Neural progenitor cell (in vitro differentiated cells): ENCODE measurements at places on chromosomes 12 and 14. TPM values are rescaled to one million over a fixed set of nuclear protein-coding genes. Genes with fewer than 3 reads are reported as not detected.

- no peak for DNase-seq
Observed at GRCh38 chr12:15697201-15697600, 92.0 kb downstream of the EPS8 start.

GRCh38 chr14:31025367-31026076, at the start of gene AP4S1:
AP4S1 (plus strand) TSS chr14:31025649; CDS start chr14:31066197, 40,548 bp downstream.
- peak; percentile 69 for DNase-seq

DNA sequence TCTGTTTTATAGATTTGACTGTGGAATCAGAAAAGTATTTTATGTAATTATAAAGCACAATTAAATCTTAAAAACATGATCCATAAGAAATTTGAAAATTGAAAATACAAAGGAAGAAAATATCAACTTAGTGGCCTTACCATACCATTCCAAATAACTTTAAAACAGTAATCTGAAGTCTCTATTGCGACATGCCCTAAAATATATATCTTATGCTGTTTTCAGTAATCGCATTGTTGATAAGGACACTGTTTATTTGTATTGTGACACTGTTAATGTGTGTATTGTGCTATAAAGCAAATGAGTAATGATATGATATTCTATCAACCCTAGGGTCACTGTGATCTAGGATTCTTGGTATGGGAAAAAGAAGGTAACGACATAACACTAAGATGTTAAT, 7.0 kb downstream of the KLHL28 start:
- no peak for DNase-seq

- peak; percentile 75 for DNase-seq
Observed at GRCh38 chr14:32331206-32331605, 2.1 kb downstream of the AKAP6 start.

- DNase-seq, result peak; percentile 45
Observed at GRCh38 chr14:56120091-56120691, 2.0 kb downstream of the PELI2 start.

Gene AKAP6
- 3.7 and 7.3 TPM in 2 replicates for total RNA-seq

Gene FAIM2
- 0.39 and 1.2 TPM in 2 replicates for total RNA-seq

Gene ATG2B
- 11.9 and 12.3 TPM in 2 replicates for total RNA-seq

Gene CLEC4D
- 0.19 TPM in 2 replicates for total RNA-seq

DNA sequence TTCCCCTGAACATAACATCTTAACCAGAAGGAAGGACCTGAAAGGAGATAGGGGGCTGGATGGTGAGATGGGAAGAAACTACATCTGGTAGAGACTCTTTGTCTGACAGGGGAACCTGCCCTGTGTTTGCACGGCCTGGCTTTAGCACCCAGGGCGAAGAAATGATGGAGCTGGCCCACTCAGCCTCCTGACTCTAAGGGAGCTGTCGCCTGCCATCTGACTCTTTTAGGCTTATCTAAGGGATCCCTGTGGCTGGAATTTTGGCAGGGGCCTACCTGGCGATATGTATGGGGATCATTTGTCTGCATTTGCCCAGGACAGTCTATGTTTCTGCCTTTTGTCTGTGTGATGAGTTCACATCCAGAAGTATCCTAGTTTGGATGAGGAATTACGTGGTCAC, 15.6 kb upstream of the CACNA2D4 start:
- DNase-seq, result no peak

Gene PXMP2
- 18.5 and 18.6 TPM in 2 replicates for total RNA-seq

Gene NDRG2
- total RNA-seq, result 1.3 and 2.0 TPM in 2 replicates

GRCh38 chr12:5099136-5099535, 55.5 kb downstream of the KCNA5 start:
- DNase-seq, result no peak

DNA sequence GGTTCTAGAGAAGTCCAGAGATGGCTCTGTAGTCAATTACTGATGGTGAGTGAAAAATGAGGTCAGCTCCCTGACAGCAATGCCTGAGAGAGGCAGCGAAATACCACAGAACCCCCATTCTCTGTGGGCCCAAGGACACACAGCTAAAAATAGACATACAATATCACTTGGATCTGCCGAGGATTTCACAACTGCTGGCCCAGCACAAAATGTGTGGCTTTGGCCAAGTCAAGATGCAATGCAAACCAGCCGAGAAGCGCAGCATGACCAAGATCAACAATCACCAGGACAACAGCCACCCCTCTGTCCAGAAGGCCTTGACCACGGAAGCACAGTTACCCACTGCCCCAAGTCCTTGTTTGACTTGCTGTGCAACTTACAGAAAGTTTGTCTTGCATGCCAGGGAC, 52.2 kb downstream of the CKAP4 start:
- no peak for DNase-seq

DNA sequence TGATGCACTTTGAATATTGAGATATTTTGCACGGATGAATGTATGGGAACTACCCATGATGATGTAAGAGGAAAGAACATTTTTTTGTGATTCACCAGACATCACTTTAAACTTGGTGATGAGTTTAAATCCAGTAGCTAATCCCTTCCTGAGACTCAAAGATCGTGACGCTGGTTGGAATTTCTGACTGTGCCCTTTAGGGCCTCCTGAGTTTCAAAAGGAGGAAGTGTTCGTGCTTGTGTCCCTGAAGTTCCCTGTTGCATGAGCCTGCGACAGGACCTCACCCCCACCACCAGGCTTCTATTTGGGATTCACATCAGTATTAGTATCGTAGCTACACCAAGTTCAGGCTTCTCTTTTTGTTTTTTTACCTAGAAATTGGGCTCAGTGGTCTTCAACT, 18.6 kb upstream of the RIN3 start:
- DNase-seq, result peak; percentile 11

Gene TMEM132D
- 1.0 and 1.1 TPM in 2 replicates for total RNA-seq

Gene NYNRIN
- total RNA-seq, result 15.5 and 34.3 TPM in 2 replicates

- DNase-seq, result no peak
Observed at GRCh38 chr12:19165451-19165850, 35.9 kb downstream of the PLEKHA5 start.
